CD4-positive, alpha-beta memory T cell (primary cell): ENCODE measurements at places on chromosomes 12 and 14. TPM values are rescaled to one million over a fixed set of nuclear protein-coding genes. Genes with fewer than 3 reads are reported as not detected.

NRXN3 gene
- not detected for total RNA-seq

- H3K4me1 ChIP-seq, result no peaks in the 10 kb centered on the region
- no peak overlapping the region for H3K4me3 ChIP-seq
Measured at GRCh38 chr14:92702441-92702918, 45.9 kb downstream of the LGMN start.

DNA sequence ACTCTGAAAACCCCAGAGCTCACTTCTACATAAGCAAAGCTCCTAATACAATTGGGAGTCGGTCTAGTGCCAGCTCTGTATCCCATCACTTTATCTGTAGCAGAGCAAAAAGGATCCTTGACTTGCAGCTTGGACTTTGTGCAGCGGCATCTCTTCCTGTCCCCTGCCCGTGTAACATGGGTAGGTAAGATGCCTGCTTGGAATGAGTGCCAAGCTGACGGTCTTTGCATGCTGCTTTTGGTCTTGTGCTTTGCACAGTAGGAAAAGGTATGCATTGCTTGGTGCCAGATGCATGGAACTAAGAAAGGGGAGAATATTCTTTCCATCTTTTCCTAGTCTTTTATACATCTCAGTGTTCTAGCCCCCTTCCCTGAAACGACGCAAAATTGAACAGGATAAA, 6.9 kb upstream of the PLEKHH1 start:
- no peak overlapping the region for H3K4me3 ChIP-seq
- H3K27me3 ChIP-seq, result peaks cover 15% of the 10 kb centered on the region

NR1H4 gene
- total RNA-seq, result not detected

DNA sequence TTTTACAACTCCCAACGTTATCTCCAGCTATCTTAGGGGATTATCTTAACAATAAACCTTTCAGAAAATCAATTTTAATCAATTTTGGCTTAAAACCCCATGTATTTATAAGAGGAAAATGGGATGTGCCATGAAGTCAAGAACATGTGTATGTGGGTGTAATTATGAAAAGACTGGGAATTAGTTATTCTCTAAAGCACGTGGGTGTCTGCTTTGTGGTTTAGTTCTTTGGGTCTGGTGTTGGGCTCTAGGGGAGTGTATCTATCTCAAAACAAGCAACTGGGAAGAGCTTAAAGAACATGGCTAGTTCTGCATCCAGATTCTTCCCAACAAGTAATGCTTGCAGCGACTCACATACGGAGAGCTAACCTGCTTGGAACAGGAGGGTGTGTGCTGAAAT, 40.1 kb upstream of the MAX start:
- no peak overlapping the region for H3K27ac ChIP-seq
- no peak overlapping the region for H3K4me3 ChIP-seq
- peaks cover 6% of the 10 kb centered on the region for H3K27me3 ChIP-seq
- no peak for DNase-seq
- no peaks in the 10 kb centered on the region for H3K4me1 ChIP-seq
- no peaks in the 10 kb centered on the region for H3K36me3 ChIP-seq

DNA sequence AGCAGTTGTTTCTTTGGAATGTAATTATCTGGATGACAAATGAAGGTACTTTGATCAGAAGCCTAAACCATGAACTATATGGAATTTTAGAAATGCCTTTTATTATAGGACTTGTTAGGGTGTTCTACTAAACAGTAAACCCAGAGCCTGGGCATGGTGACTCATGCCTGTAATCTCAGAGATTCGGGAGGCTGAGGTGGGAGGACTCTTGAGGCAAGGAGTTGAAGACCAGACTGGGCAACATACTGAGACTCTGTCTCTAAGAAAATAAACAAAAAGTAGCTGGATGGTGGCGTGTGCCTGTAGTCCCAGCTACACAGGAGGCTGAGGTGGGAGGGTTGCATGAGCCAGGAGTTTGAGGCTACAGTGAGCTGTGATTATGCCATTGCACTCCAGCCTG, 23.9 kb downstream of the PALS1 start:
- H3K4me1 ChIP-seq, result peaks cover 6% of the 10 kb centered on the region
- no peak for DNase-seq
- no peak overlapping the region for H3K4me3 ChIP-seq
- no peaks in the 10 kb centered on the region for H3K36me3 ChIP-seq
- no peaks in the 10 kb centered on the region for H3K27me3 ChIP-seq

- no peak for DNase-seq
- no peaks in the 10 kb centered on the region for H3K27me3 ChIP-seq
- H3K4me1 ChIP-seq, result peaks cover 8% of the 10 kb centered on the region
- no peak overlapping the region for H3K4me3 ChIP-seq
Measured at GRCh38 chr14:74516451-74517160, 23.0 kb downstream of the ISCA2 start.

DNA sequence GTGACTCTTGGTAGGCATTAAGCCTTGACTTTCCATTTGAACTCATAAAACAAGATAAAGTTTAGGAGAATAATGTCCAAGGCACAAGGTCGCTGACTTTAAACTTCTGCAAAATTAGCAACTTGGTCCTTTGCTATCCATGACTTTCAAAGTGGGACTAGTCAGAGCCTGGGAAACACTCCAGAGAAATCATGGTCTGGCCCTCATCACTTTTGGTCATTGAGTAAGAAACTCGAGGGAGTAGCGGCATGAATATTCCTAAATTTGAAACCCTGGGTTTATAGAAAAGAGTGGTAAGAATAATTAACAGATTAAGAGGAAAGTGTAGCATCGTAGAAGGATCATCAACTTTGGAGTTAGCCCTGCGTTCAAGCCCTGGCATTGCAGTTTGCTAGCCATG, 16.9 kb upstream of the APPL2 start:
- H3K4me3 ChIP-seq, result no peak overlapping the region
- H3K27me3 ChIP-seq, result no peaks in the 10 kb centered on the region
- no peak for DNase-seq
- no peaks in the 10 kb centered on the region for H3K36me3 ChIP-seq

DNA sequence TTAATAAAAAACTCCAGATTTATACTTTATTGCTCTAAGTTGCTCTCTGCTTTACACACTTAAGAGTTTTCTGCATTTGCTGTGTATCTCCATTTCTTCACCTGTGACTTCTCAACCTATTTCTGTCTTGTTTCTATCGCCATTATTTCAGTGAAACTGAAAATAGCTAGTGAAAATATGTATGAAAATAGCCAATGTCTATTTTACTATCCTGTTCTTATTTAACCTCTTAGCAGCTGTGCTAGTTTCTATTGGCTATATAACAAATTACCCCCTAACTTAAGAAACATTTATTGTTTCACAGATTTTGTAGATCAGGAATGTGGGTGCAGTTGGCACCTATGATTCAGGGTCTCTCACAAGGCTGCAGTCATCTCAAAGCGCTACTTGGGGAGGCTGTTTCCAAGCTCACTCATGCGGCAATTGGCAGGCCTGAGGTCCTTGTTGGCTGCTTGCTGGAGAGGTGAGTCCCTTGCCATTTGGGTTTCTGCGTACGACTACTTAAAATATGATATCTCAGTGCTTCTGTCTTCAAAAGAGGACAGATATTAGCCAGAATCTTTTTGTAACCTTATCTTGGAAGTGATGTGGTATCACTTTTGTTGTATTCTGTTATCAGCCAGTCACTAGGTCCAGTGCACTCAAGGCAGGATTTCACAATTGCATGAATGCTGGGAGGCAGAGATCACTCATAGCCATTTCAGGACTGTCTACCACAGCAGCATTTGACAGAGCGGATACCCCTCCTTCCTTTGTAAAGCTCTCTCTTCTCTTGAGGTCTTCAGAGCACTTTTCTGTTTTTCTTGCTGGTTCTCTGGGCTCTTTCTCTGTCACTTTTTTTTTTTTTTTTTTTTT, 7.2 kb downstream of the ERC1 start:
- H3K27ac ChIP-seq, result no peak overlapping the region
- no peak for DNase-seq
- no peaks in the 10 kb centered on the region for H3K27me3 ChIP-seq
- H3K4me3 ChIP-seq, result no peak overlapping the region
- no peaks in the 10 kb centered on the region for H3K36me3 ChIP-seq

DNA sequence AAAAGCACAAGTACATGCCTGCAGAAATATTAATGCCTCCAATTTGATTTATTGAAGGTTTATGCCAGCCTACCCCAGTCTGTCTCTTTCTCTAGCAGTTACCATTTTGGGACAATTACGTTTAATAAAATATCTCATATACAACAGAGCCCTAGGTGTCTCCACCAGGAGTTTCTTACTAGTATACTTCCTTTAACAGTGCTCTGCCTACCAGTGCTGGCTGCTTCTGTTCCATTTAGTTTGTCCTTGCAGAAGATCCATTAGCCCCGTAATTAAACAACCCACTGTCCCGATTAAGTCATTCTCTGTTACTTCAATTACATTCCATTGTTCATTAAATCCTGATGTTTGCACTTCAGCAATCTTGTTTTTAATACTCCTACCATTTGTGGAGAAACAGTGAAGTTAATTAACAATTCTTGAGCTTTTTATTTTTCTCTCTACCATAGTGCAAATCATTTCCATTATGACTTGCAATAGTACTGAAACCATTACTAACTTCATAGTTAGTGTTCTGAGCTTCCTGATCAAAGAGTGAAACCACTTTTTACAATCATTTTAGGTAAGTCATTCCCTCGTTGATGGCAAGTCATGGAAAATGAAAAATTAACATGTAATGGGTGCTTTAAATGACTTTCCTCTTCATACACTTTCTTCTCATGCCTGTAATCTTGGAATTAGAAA, 121.1 kb downstream of the PLXNC1 start:
- peaks cover 12% of the 10 kb centered on the region for H3K4me1 ChIP-seq
- H3K27me3 ChIP-seq, result no peaks in the 10 kb centered on the region
- H3K36me3 ChIP-seq, result peaks cover 3% of the 10 kb centered on the region
- no peak for DNase-seq

- H3K4me1 ChIP-seq, result no peaks in the 10 kb centered on the region
- no peak overlapping the region for H3K4me3 ChIP-seq
- no peak for DNase-seq
- H3K36me3 ChIP-seq, result no peaks in the 10 kb centered on the region
Measured at GRCh38 chr12:124747426-124748161, 116.1 kb downstream of the SCARB1 start.

GRCh38 chr12:130776857-130777339, 60.8 kb upstream of the RIMBP2 start:
- peaks cover 15% of the 10 kb centered on the region for H3K4me1 ChIP-seq
- H3K36me3 ChIP-seq, result no peaks in the 10 kb centered on the region
- DNase-seq, result no peak
- no peak overlapping the region for H3K4me3 ChIP-seq
- H3K27ac ChIP-seq, result no peak overlapping the region
- no peaks in the 10 kb centered on the region for H3K27me3 ChIP-seq

DNA sequence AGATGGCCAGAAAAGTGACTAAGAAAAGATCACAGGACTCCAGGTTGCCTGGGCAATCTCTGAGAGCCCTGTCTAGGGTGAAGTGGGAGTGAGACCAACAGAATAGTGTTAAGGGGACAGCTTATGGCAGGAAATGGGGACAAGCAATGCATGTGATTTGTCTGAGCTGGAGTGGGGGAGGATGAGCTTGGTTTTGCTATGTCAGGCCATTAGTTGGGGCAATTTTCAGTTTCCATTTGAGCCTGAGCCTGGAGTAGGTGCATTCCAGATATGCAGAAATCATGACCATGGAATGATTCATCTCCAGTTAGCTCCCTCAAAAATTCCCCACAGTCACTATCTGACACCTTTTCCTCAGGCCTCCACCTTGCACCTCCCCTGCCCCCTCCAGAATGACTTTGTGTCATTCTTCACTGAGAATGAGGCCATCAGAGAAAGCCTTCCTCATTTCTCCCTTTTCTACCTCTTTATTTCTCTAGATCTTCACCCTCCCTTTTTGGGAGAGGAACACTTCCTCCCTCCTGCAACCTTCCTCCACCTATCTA, 150.9 kb upstream of the PLEKHG7 start:
- no peaks in the 10 kb centered on the region for H3K36me3 ChIP-seq
- DNase-seq, result no peak
- no peak overlapping the region for H3K4me3 ChIP-seq
- no peak overlapping the region for H3K27ac ChIP-seq

- H3K4me3 ChIP-seq, result no peak overlapping the region
- no peaks in the 10 kb centered on the region for H3K27me3 ChIP-seq
- DNase-seq, result no peak
- H3K4me1 ChIP-seq, result peaks cover 19% of the 10 kb centered on the region
Measured at GRCh38 chr12:122123761-122124145, 45.2 kb downstream of the MLXIP start.

CEP170B gene
- 3.0 TPM for total RNA-seq

SLC39A5 gene
- total RNA-seq, result 0.64 TPM

CFAP54 gene
- 0.73 TPM for total RNA-seq

CCDC184 gene
- total RNA-seq, result 0.47 TPM

KERA gene
- not detected for total RNA-seq

NTN4 gene
- 2.0 TPM for total RNA-seq

GRCh38 chr12:110249716-110250225, 31.3 kb upstream of the ATP2A2 start:
- H3K4me3 ChIP-seq, result no peak overlapping the region
- H3K36me3 ChIP-seq, result no peaks in the 10 kb centered on the region
- DNase-seq, result no peak
- no peaks in the 10 kb centered on the region for H3K4me1 ChIP-seq
- no peak overlapping the region for H3K27ac ChIP-seq

COX6A1 gene
- total RNA-seq, result 158 TPM

LRP6 gene
- total RNA-seq, result 3.9 TPM
